ENCODE measurements at places on chromosomes 5 and 9.
A peak's percentile ranks its signal among the peaks of the same experiment; 100 is the strongest.

- DNase-seq: peak; percentile 61
Observed at GRCh38 chr9:31030741-31031202, 1353.7 kb upstream of the ACO1 start.

DNA sequence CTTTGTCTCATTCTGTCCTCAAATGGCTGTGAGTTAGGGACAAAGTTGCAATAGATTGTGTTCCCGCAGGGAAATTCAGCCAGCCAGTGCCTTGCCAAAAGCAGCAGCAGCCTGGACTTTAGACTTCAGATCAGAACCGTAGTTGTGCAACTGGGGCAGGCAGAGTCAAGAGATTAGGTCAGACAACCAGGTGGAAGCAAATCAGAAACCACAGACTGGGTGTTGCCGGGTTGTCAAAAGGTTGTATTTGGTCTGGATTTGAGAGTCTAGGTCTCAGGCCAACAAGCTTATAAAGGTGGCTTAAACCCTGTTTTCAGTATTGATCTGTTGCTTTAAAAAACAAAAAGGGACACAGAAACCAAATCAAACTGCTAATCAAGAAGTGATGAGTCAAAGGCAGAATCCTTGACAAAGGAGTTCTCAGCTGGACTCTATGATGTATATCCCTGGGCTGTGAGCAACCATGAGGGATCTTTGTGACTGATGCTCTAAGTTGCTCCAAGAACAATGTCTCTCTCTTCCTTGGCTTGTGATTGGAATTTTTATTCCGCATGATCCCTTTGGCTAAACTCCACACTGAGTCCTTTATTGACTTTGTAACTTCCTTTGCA is 20.9 kb downstream of the RFK start:
- peak; percentile 44 for DNase-seq

DNA sequence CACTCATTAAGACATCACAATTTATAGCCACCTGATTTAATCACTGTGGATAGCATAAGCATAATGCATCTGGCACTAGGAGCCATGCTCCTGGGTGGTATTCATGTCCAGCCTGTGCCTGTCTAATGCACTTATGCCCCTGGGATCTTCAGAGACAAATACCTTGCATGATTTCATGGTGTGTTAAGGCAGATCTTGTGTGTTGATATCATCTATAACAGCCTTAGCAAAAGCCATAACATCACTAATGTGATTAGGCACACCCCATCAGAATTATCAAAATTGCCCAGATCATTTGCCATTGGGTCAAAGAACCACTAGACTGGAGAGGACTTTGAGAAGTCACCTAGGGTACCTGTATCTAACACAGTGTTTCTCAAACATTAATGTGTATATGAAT is 43.7 kb upstream of the SELENOP start:
- no peak for DNase-seq

GRCh38 chr9:94821098-94821887 is 94.8 kb downstream of the AOPEP start:
- no peak for DNase-seq

GRCh38 chr9:26723486-26723885 is 169.1 kb downstream of the CAAP1 start:
- no peak for DNase-seq

GRCh38 chr5:176921714-176922113 is 22.6 kb upstream of the HK3 start:
- no peak for DNase-seq

DNA sequence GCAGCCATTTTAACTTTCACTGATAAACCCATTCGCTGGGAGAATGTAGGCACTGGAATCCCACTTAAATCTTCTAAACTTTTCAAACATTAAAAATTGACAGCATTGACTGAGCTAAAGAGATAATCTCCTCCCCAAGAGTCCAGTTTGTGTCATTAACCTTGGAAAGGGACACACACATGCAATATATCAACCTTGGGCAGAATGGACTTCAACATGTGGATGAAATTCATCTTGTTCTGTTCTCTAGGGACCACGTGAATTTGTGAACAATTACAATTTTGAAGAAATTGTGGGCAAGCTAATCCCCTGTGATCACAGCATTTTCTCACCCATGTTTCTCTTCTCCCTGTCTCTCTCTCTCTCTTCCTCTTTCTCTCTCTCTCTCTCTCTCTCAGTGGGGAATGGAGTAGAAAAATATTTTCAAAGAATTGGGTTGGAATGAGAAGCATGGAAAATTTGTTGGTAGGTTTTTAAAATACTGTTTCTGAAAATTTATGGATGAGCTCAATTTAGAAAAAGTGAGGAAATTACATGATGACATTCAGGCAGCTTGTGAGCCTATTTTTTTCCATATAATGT is 553.7 kb downstream of the EBF1 start:
- no peak for DNase-seq

Data from fibroblast of skin of right quadriceps (primary cell).